Activated gamma-delta T cell treated with anti-CD3 and anti-CD28 coated beads, Interleukin-2, amount 50 U/mL, for 16 hours (primary cell): ENCODE measurements at places on chromosomes 16 and 17.

- DNase-seq = no peak
Measured at GRCh38 chr16:57297856-57298255, 13.4 kb upstream of the PLLP start.

- no peak for DNase-seq
Measured at GRCh38 chr16:55001931-55002330, 71.3 kb downstream of the IRX5 start.

GRCh38 chr16:4923853-4924252 lies 13.1 kb downstream of the PPL start:
- no peak for DNase-seq

DNA sequence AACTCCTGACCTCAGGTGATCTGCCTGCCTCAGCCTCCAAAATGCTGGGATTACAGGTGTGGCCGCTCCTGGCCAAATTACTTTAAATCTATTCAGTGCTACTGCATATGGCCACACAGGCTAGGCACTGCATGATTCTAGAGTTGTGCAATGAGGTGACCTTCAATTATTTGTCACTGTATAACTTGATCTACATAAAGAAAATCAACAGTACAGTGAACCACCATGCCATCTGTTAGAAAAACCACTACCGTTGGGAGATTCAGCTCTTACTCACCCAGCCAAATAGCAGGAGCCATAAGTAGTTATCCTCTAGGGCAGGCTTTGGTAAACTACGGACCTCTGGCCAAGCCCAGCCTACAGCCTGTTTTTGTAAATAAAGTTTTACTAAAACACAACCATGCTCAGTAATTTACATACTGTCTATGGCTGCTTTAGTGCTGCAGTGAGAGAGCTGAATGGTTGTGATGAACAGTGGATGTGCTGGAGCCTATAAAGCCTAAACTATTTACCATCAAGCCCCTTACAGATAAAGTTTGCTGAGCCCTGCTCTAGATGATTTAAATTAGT lies 40.7 kb upstream of the TANC2 start:
- no peak for DNase-seq

DNA sequence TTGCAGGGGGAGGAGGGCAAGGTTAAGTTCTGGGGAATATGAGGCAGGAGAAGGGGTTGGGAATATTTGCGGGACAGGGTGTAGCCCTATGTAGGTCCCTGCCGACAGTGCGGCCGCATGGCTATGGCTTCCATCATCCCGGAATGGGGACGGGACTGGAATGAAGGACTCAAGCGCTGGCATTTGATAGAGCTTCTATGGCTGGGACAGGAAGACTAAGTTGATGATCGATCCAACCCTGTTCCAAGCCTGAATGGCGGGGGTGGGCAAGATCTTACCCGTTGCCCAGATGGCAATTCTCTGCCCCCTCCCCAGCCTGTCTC lies 47.1 kb downstream of the SRCIN1 start:
- DNase-seq = no peak

DNA sequence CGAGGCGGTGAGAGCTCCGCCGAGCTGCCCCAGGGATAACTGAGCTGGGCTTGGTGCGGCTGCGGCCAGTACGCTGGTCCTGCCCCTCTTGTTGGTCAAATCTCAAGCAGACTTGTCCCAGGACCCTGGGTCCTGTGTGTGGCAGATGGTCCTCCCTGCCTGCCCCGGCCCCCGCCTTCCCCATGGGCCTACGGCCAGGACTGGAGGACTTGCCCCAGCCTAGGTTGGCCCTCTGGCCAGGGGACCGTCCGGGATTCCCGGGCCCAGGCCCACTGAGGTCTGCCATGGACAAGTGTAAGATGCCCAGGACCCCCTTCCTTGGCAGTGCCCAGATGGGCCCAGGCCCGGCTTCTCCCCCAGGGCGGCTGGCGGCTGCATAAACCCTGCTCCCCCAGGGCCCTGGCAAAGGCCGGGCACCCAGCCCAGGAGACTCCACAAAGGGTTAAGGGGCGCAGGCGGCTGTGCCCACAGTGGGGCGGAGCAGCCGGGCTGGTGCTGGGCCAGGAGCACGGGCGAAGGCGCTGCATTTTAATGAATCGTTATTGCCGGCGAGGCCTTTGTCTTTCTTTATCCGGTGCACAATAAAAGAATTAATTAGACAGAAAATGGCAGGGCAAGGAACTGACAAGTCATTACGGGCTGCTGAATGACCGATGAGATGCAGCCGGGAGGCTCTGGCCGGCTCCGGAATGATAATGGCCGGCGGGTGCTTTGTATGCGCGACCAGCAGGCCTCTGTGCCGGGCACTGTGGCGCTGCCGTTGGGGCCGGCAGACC lies 9.1 kb downstream of the SOX8 start:
- DNase-seq = no peak

DNA sequence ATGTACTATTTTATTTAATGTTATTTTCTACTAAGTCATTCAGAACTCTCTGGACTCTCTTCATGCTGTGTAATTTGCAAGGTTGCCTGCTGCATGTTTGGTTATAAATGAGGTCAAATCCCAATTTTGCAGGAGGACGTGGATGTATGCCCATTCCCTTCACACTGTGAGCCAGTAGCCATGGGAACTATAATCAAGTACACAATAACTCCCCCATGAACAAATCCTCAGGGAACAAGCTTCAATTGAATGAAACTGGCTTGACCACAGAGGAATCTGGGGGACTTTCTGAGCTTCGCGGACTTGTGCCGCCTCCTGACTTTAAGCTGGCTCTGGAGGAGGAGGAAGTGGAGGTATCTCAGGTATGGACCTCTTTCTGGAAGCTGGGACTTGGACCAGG lies 14.6 kb upstream of the KCTD13 start:
- DNase-seq = no peak

DNA sequence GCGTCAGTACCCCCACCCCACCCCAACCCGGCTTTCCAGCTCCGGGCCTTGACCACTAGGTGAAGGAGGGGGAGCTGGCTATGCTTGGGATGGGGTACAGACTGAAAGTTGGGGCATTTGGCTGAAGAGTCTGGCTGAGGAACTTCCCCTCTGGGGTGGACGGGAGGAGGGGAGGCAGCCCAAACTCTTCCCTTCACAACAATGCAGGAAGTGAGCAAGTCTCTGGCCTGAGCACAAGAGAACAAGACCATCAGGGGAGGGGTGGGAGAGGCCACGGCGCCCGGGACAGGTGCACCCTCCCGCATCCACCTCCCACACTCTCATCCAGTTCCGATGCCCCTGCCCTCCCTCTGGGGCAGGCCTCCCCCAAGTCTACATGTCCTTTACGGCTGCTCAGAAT lies 5.6 kb downstream of the USH1G start:
- no peak for DNase-seq

GRCh38 chr16:79605999-79606398 lies 5.5 kb upstream of the MAF start:
- DNase-seq = no peak

- DNase-seq = no peak
Measured at GRCh38 chr16:76278980-76279379, 1.8 kb downstream of the CNTNAP4 start.

DNA sequence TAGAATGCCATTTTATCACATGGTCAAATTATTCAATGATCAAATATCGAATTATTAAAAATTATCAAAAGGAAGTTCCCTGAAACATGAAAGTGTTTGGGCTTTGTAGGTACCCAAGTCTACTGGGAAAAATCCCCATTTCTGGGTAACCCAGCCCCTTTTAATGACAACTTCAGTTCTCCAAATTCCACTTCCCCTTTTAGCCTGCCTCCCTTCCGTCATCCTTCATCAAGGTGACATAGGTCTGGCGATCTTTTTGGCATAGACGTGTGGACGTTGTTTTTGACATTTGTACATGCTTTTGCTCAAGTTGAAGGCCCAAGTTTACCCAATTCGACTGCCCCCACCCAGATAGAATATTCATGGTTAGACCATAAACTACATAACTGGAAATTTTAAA lies 660.9 kb downstream of the MAF start:
- DNase-seq = no peak

DNA sequence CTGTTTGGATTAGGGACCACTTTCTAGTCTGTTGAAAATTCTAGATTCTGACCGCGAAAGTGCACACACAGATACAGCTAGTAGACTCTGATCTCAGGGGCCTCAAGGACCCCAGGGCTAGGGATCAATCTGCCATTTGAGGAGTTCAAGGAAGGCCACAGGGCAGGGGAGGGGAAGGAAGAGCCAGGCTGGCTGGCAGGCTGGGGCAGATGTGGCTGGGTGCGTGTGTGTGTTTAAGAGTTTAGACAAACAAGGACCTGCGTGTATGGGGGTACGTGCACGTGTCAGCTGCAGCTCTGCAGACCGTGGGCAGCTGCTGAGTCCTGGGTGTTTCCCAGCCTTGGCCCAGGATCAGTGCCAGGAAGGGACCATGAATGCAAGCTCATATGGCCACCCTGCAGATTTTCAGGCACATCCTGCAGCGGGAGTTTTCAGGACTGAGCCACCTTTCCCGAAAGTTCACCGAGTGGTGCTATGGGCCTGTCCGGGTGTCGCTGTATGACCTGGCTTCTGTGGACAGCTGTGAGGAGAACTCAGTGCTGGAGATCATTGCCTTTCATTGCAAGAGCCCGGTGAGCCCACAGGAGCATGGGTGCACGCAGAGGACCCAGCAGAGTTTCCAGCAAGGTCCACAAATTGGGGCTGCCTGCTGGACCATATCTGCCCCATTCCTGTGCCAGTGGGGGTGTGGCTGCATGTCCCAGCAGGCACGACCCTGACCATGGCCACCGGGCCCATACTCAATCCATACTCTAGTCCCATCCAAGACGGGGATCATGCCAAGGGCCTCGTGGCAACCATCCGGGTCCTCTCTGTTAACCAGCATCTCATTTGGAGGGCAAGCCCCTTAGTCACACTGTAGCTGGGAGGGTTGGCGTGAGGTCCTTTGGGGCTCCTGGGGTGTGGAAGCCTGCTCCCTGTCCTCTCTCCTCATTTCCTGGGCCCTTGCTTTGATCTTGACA lies 10.6 kb downstream of the TRPV2 start:
- DNase-seq = no peak

GRCh38 chr17:31433091-31433790 lies 41.8 kb downstream of the RAB11FIP4 start:
- DNase-seq = peak; percentile 28

- DNase-seq = no peak
Measured at GRCh38 chr16:280991-281659, 734 bp downstream of the ARHGDIG start.

DNA sequence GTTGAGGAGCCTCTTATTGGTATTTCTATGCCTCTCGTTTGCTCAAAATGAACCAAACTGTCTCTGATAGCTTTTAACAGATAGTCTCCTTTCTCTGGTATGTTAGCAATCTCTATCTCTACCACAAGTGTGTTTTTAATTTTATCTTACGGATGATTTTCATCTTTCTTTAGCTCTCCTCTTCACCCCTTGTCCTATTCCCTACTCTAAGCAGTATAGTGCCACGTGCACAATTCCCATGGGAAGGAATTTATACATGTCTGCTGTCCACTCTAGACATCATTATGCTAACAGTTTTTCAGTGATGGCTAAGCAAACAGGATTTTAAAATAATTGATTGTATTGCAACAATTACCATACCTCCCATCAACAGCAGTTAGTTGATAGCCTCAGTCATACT lies 177.3 kb downstream of the CYB561 start:
- DNase-seq = no peak

- no peak for DNase-seq
Measured at GRCh38 chr17:46063241-46063640, 64.2 kb downstream of the STH start.

- DNase-seq = no peak
Measured at GRCh38 chr17:4635823-4636375, 5.6 kb downstream of the ALOX15 start.

DNA sequence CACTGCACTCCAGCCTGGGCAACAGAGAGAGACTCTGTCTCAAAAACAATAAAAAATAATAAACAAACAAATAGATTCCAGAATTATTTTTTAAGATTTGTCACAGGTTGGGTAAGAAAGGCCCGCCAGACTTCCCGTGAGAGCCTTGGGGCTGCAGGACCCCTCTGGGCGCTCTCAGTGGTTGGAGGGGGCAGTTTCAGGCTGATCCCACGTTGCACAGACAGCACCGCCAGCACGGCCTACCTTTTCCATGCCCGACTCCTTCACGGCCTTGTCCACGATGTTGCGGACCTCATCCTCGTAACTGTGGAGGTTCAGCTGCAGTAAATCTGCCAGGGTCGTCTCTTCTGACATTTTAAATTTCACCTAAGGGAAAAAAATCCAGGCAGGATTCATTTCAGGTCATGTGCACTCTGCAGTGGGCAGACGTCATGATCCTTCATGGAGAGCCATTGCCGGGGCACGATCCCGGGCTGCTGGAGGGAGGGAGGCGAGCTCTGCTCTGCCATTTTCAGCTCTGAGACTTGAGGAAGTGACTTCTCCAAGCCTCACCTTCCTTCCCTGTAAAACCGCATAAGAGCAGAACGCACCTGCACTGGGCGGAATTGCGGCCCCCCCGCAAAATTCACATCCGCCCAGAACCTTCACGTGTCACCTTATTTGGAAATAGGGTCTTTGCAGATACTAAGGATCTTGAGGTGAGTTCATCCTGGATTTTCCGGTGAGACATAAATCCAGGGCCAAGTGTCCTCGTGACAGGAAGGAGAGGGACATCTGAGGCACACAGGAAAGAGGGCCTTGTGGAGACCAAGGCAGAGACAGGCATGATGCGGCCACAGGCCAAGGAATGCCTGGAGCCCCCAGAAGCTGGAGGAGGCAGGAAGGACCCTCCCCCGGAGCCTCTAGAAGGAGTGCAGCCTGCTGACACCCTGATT lies 66.8 kb downstream of the DNAH17 start:
- no peak for DNase-seq

- DNase-seq = no peak
Measured at GRCh38 chr17:82283208-82283749, 9.8 kb upstream of the CSNK1D start.

- no peak for DNase-seq
Measured at GRCh38 chr16:58107709-58108108, 21.5 kb downstream of the CFAP20 start.

DNA sequence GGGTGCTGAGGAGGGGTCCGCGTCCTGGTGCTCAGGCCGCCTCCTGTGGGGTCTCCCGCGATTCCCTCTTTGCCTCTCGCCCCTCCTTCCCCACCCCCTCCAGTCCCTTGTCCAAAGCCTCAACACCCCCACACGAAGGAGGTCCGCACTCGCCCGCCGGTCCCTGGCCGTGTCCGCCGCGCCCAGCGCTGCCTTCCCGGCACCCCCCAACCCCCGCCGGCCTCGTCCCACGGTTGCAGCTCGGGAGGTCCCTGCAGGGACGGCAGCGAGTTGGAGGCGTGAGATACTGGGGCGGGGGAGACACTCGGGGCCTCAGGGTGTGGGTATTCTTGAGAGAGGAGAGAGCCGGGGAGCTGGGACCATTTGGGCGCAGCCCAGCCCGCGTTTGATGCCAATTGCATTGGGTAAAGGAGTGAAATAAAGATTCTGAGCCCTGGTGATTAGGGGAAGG lies 468 bp downstream of the FLYWCH2 start:
- no peak for DNase-seq

DNA sequence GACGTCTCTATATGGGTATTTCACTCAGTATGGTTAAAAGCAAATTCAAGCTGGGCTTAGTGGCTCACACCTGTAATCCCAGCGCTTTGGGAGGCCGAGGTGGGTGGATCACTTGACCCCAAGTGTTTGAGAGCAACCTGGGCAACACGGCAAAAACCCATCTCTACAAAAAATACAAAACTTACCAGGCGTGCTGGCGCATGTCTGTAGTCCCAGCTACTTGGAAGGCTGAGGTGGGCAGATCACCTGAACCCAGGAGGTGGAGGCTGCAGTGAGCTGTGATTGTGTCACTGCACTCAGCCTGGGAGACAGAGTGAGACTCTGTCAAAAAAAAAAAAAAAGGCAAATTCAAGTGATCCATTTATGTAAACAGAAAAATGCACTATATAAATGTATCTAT lies 1.3 kb upstream of the TNFRSF17 start:
- DNase-seq = no peak
